Right kidney (tissue), 9 donors: ENCODE measurements at places on chromosomes 1 and 21.
A peak's percentile ranks its signal among the peaks of the same experiment; 100 is the strongest.

DNA sequence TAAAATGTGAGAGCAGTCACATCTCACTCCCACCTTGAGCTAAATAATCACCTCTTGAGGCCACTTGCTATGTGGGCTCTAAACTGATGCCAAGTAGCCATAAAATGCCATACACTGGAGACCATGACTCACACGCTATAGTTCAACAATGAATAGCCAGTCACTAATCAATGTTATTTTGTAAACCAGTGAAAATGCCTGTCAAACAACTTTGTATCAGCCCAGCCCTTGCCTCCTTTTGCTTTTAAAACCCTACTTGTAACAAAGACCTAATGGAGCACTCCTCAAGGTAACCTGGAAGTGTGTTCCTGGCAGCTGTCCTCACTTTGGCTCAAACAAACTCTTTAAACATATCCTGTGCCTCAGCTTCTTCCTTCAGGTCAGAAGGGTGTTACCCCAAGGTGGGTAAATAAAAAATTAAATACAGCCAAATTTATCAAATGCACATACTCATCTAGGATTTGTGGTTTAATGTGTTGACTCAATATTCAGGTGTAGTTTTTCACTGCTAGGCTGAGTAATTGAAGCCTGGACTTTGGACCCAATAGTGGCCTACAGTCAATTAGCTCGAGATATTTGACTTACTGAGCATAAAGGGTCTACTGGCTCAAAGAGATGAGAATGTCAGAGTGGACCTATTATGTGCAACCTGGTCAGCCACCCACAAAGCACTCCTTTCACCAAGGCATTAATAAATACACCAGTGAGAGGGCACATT is 154.3 kb downstream of the COQ8A start:
- no peak for DNase-seq

DNA sequence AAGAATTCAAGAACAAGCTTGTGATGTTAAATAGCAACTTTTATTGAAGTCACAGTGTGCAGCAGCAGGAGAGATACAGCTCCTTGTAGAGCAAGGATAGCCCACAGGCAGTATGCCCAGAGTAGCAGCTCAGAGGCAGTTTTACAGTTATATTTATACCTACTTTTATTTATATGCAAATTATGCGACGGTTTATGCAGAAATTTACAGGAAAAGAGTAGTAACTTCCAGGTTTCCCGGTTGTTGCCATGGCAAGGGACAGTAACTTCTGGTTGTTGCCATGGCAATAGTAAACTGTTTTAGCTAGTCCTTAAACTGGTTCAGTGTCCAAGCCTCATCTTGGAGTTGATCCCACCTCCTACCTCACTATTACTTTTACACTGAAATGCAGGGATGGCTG is 344.6 kb upstream of the LYPLAL1 start:
- DNase-seq: no peak

GRCh38 chr1:212691561-212692071 is 8.0 kb downstream of the BATF3 start:
- no peak for DNase-seq

DNA sequence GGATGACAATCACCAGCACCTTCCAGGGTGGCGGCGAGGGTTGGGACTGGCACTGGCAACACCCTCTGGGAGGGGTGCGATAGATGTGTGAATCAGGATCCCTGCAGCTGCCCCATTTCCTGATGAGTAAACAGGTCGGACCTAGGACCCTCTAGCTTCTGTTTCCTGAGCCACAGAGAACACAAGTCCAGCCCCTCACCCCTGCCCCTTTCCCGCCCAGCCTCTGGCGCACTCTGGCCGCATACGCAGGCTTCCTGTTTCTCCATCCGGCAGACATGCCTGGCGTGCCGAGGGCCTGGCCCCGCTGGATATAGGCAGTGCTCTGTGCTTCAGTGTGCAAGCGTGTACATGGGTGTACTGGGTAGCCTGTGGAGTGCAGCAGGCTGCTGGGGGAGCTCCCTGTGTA is 4.6 kb downstream of the PEAR1 start:
- no peak for DNase-seq

DNA sequence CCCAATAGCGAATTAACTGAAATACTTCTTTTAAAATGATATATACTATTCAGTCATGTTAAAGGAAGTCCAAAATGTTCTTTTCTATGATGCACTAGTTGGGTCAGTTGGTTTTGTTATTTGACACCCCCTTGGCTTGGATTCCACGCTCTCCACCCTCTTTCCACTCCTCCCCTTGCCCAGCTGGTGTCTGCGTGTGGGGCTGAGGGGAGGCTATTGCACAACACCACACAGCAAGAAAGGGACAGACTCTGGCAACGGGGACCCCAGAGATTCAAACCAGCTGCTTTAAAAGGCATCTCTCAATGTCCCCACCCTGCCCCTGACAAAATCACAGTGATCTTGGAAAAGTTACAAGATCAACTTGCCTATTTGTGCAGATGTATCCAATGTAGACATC is 394.3 kb downstream of the TGFB2 start:
- no peak for DNase-seq

DNA sequence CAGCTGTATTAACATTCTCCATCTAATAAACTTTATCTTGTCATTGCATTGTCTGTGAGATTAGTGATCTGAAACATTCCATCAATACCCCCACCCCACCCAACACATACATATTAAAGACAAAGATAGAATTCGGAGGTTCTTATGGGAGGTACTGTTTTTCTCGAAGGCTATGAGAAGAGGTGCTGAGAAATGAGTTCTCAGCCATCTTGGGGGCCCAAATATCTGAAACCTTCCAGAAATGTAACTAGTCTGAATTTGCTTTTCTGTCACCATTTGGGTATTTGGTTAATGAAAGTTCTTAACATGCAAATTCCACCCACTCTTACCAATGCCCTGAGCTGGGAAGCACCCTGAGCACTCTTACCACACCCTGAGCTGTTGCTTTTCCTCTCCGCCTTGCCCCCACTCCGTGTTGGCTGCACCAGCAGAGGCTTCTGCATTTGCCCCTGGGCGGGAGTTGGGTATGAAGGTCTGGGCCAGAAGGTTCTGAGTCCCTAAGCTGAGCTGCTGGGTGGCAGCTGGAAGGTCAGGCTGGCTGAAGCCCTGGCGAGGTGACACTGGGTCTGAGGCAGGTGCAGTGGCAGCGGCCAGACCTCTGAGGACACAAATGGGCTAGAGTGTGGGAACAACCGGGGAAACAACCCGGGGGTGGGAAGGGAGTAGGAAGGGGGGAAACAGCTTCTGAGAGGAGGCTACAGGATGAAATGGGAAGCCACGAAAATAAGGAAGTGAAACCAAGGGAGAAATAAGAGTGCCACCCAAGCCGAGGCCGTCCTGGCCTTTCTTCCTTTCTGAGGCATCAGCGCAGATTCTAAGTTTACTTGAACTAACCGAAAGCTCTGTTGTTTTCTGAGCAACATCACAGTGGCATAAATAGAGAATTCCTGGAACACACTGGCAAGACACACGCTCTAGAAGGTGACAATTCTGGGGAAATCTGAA is 26.3 kb upstream of the IER5 start:
- no peak for DNase-seq

DNA sequence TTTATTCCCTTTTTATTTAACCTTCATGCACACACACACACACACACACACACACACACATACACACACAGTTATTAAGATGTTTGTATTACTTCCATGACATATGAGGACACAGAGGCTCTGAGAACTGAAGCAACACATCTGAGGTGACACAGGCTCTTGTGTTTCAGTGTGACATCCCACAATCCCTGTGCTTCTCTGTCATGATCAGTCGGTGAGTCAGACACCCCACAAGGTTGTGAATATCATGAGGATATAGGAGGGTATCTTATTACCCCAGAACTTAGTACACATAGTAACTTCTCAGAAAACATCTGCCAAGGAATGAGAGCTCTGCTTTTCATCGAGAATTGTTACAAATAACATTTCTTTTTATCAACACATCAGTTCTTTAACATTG is 459.3 kb downstream of the PLPP3 start:
- DNase-seq: no peak

DNA sequence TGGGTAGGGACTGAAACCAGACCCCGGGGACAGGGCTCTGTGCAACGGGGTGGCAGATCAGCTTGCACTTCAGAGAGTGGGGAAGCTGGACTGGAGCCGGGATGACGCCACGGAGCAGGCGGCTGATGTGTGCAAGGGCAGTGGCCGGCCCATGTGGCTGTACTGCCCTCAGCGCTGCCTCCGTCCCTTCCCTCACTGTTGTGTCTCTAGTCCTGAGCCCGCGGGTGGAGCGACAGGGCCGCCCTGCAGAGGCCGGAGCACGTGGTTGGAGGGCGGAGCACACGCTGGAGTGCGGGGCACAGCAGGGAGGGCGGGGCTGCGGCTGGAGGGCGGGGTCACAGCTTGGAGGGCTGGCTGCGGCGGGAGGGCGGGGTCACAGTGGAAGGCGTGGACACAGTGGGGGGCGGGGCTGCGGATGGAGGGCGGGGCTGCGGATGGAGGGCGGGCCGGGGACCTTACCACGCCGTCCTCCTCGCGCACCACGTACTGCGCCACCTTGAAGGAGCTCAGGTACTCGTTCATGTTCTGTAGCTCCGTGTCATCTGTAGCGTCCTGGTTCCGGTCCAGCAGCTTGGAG is 52.4 kb downstream of the CHD5 start:
- DNase-seq: peak; percentile 65

GRCh38 chr1:31483012-31483946 is 70.3 kb downstream of the SERINC2 start:
- DNase-seq: no peak
